ENCODE measurements at places on chromosomes 4 and X. TPM values are rescaled to one million over a fixed set of nuclear protein-coding genes. Genes with fewer than 3 reads are reported as not detected.

DNA sequence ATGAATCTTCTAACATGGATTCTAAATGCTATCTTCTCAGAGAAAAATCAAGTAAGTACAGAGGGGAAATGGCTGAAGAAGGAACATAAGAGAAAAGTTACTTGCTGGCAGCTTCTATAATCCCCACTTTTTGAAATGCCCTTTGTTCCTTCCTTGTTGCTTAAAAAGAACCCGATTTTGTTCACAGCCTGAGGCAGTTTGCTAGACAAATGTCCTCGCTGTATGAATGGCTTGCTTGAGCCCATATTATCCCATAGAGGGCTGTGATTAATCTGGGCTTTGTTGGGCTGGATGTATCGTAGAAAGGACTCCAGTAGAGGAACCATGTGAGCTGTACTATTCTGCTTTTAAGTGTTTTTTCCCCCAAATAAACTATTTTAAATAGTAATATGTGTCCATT lies 134.3 kb upstream of the FGF13 start:
- DNase-seq: no peak

DNA sequence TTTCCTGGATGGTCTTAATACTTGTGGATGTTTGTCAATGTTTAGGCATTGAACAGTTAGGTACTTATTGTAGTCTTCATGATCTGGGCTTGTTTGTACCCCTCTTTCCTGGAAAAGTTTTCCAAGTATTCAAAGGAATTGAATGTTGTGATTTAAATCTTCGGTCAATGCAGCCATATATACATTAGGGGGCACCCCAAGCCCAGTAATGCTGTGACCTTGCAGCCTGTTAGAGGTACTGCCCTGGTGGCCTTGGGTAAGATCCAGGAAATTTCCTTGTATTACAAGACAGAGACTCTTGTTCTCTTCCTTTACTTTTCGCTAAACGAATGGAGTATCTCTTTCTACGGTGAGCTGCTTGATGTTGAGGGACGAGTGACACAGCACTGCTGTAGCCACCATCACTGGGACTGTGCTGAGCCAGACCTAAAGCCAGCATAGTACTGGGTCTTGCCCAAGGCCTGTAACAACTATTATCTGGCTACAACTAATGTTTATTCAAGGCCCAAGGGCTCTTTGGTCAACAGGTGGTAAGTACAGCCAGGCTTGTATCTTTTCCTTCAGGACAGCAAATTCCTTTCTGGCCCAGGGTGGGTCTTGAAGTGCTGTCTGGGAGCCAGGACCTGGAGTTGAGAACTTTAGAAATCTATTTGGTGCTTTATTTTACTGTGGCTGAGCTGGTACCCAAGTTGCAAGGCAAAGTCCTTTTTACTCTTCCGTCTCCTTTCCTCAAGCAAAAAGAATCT lies 118.3 kb upstream of the ATOH1 start:
- DNase-seq: no peak

- DNase-seq: no peak
Measured at GRCh38 chr4:36533944-36534343, 252.5 kb downstream of the DTHD1 start.

GRCh38 chr4:118842055-118842454 lies 6.1 kb upstream of the SEC24D start:
- DNase-seq: peak; percentile 93

DNA sequence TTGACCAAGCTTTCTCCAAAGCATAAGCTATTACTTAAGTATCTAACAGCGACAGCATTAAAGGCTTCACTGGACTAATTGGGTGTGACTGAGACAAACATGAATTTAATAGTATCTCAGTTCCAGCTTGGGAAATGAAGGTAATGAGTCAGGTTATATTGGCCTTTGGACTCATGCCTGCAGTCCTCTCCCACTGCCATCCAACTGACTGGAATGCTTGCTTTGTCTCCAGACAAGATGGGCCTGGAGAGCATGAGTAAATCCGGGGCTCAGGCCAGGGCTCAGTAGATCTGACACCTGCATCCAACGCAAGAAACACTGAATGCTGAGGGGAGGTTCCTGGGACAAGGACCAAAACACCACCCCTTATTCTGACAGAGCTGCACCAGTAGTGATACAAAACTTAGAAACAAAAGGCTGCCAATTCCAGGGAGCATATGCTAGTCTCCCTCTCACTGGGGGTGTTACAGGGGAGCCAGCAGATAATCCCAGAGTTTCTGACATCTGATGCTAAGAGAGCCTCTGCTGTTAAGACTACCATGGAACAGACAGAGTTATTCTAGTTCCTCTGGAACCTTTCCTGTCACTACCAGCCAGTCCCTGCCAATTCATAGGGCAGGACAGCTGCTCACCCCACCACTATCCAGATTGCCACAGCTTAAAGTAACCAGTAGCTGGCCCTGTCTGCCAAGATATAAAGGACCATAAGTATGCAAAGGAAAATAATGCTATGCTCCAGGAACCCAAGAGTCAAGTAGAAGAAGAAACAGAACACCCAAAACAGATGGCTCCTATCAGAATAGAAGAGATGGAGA lies 293.8 kb downstream of the IQCM start:
- peak; percentile 84 for DNase-seq

HMGB2 gene
- total RNA-seq: 51.9 TPM

CHRDL1 gene
- total RNA-seq: 39.8 TPM

Measured in renal cortical epithelial cell (primary cell).